ENCODE measurements at places on chromosomes 3 and 15. TPM values are rescaled to one million over a fixed set of nuclear protein-coding genes. Genes with fewer than 3 reads are reported as not detected.

- H3K36me3 ChIP-seq: no peaks in the 10 kb centered on the region
- H3K4me3 ChIP-seq: peak within 1 kb of the TSS; percentile 92
- no peaks in the 10 kb centered on the region for H3K27me3 ChIP-seq
- peak within 1 kb of the TSS; percentile 93 for H3K27ac ChIP-seq
- peak; percentile 61 for DNase-seq
- peaks cover 6% of the 10 kb centered on the region for H3K4me1 ChIP-seq
Measured at GRCh38 chr3:23805633-23806533, at the start of gene UBE2E1. UBE2E1 (plus strand) TSS chr3:23805955; CDS start chr3:23807270, 1,315 bp downstream.

The CAPN3 gene
- total RNA-seq: 5.3 TPM

The ST3GAL6 gene
- 7.1 TPM for total RNA-seq

The XCR1 gene
- total RNA-seq: not detected

The ZBTB20 gene
- total RNA-seq: 189 TPM

DNA sequence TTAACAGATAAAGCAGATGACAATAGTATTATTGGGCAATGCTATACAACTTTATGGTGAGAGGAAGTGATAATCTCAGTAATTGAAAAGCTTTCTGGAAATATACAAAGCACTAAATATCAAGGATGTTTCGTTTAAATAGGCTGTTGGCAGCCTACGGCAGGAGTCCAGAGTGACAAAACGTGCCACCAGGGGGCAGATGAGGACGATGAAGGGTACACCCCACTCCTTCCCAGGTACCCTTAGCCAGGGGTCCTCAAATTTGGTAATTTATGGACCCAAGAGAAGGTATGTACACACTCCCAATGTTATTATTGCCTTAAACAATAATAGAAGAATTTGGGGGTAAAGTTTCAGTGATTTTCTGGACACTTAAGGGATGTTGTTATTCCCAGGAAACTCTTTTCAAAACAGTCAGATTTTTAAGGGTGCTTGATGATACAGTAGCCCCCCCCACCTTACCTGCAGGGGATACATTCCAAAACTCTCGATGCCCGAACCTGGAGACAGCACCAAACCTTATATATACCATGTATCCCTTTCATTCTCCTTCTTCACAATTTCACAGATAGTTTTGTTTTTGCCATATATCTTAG lies 1.4 kb upstream of the MAGEL2 start:
- no peaks in the 10 kb centered on the region for H3K36me3 ChIP-seq
- DNase-seq: peak; percentile 23
- no peak overlapping the region for H3K27ac ChIP-seq
- no peaks in the 10 kb centered on the region for H3K4me1 ChIP-seq
- no peaks in the 10 kb centered on the region for H3K27me3 ChIP-seq
- no peak overlapping the region for H3K4me3 ChIP-seq

DNA sequence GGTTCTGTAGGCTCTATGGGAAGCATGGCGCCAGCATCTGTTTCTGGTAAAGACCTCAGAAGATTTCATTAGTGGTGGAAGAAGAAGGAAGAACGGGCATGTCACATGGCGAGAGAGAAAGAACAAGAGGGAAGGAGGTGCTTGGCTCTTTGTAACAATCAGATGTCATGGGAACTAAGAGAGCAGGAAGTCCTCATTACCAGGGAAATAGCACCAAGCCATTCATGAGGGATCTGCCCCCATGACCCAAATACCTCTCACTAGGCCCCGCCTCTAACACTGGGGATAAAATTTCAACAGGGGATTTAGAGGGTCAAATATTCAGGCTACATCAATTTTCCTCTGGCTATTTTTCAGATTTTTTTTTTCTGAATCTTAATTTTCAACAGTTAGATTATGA lies 954.3 kb downstream of the SQOR start:
- H3K4me3 ChIP-seq: no peak overlapping the region
- H3K27ac ChIP-seq: no peak overlapping the region
- H3K36me3 ChIP-seq: no peaks in the 10 kb centered on the region

DNA sequence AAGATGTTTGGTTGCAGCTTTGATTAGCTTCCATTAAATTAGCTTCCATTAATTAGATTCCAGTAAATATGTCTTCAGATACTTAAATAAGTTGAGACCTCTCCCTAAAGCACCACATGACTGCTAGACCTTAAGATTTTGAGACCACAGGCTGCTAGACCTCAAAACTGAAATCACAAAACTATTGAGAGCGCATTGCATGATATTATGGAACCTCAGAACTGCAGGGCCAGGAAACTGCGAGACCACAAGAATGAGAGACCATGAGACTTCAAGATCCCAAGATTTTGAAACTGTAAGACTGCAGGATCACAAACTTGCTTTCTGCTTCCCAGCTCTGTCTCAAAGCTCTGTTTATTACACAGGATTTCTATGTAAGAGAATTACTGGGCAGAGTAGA lies 87.4 kb downstream of the TRIM42 start:
- H3K27me3 ChIP-seq: no peaks in the 10 kb centered on the region
- no peaks in the 10 kb centered on the region for H3K36me3 ChIP-seq
- no peak overlapping the region for H3K4me3 ChIP-seq
- no peak for DNase-seq
- H3K4me1 ChIP-seq: no peaks in the 10 kb centered on the region

DNA sequence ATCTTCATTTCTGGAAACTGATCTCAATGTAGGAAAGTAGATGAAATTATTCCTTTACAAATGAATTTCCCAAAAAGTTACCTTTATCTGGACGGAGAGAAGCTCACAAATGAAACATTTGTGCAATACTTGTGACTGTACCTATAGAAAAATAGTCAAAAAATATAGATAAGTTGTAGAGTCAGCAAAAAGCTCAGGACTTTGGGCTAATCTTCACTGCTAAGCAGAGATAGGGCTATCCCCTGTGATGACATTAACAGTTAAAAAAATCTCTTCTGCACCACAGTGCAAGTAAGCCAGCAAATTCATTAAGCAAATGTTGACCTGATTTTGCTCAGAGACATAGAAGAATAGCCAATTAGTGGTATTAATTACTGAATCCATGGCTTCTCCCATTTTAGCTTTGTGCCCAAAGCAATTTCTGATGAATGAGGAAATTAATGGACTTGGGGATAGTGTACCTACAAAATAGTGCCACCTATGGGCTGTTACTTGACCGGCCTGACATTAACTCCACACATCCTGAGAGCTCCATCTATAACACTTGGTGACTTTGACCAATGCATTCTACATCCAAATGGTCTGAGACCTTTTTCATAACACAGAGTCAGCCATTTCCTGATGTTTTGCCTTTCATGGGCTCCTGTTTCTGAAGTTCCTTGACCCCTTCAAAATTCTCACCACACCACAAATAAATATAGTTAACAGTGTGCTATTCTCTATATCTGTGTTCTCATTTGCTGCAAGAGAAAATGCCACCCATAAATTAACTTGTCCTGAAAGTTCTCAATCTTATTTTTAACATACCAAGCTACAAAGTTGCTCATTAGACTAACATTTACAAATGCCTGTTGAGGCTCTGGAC lies 105.0 kb downstream of the SSR3 start:
- no peak overlapping the region for H3K4me3 ChIP-seq
- H3K36me3 ChIP-seq: no peaks in the 10 kb centered on the region
- H3K27me3 ChIP-seq: no peaks in the 10 kb centered on the region
- no peak overlapping the region for H3K27ac ChIP-seq
- peak; percentile 10 for DNase-seq
- H3K4me1 ChIP-seq: no peaks in the 10 kb centered on the region

- no peaks in the 10 kb centered on the region for H3K36me3 ChIP-seq
- H3K4me3 ChIP-seq: peak overlapping the region; percentile 62
- H3K27ac ChIP-seq: peak overlapping the region; percentile 62
- H3K4me1 ChIP-seq: no peaks in the 10 kb centered on the region
Measured at GRCh38 chr3:136818191-136818768, 646 bp upstream of the SLC35G2 start.

The TRIM42 gene
- not detected for total RNA-seq

- DNase-seq: no peak
- H3K36me3 ChIP-seq: no peaks in the 10 kb centered on the region
- peaks cover 8% of the 10 kb centered on the region for H3K4me1 ChIP-seq
- H3K27ac ChIP-seq: peak overlapping the region; percentile 79
- peak overlapping the region; percentile 67 for H3K4me3 ChIP-seq
Measured at GRCh38 chr15:89814112-89814742, 425 bp downstream of the ANPEP start.

DNA sequence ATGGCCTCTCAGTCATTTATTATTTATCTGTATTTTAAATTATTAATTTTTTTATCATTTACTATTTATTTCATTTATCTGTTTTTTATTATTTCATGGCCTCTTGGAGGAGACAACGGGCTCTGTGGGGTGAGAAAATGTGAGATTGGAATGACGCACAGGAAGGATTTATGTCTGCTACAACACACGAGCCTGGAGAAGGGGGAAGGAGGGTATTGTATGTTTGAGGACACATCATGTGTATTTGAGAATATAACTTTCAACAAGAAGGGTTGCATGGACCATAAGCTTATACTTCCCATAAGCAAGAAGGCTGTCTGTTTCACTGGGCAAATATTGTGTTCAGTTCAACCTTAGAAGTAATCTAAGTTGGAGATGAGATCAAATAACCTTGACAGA lies 31.7 kb downstream of the LSM3 start:
- no peak overlapping the region for H3K4me3 ChIP-seq
- H3K36me3 ChIP-seq: no peaks in the 10 kb centered on the region
- no peaks in the 10 kb centered on the region for H3K4me1 ChIP-seq
- no peaks in the 10 kb centered on the region for H3K27me3 ChIP-seq
- H3K27ac ChIP-seq: no peak overlapping the region

GRCh38 chr15:40066589-40066988 lies 27.6 kb upstream of the SRP14 start:
- no peak for DNase-seq
- H3K4me1 ChIP-seq: peaks cover 14% of the 10 kb centered on the region
- no peak overlapping the region for H3K4me3 ChIP-seq
- H3K27ac ChIP-seq: no peak overlapping the region
- H3K27me3 ChIP-seq: no peaks in the 10 kb centered on the region
- H3K36me3 ChIP-seq: no peaks in the 10 kb centered on the region

DNA sequence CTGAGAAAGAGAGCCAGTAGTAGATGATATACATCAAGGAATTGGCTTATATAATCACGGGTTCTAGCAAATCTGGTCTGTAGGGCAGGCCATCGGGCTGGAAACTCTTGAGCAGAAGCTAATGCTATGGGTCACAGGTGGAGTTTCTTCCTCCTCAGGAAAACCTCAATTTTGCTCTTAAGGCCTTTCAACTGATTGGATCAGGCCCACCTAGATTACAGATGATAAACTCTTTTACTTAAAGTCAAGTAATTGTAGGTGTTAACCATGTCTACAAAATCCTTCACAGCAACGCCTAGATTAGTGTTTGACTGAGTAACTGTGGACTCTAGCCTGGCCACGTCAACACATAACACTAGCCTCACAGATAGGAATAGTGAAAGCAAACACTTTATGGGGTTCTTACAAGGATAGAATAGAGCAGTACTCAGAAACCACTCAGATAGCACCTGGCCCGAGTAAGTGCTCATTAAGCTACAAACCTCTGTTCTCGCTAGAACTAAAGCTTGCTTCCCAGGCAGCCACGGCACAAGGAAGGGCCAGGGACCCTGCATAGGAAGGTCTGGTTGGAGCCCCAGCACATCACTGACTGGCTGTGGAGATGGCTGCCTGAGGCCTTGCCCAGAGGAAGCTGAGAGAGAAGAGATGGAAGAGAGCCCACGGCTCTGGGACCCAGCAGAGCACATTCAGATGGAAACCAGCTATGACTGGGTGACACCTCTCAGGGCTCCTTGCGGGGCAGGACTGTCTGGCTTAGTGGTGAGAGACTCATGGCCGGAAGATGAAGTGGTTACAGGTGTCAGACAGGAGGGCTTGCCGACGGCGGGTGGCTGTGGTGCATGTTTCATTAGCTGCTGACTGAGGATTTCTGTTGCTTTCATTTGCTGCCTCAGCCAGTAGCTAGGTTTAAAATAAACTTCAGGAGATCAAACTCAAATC lies 202.5 kb upstream of the TLE3 start:
- no peaks in the 10 kb centered on the region for H3K27me3 ChIP-seq
- H3K4me1 ChIP-seq: no peaks in the 10 kb centered on the region
- no peak overlapping the region for H3K4me3 ChIP-seq
- no peak for DNase-seq
- H3K27ac ChIP-seq: no peak overlapping the region

DNA sequence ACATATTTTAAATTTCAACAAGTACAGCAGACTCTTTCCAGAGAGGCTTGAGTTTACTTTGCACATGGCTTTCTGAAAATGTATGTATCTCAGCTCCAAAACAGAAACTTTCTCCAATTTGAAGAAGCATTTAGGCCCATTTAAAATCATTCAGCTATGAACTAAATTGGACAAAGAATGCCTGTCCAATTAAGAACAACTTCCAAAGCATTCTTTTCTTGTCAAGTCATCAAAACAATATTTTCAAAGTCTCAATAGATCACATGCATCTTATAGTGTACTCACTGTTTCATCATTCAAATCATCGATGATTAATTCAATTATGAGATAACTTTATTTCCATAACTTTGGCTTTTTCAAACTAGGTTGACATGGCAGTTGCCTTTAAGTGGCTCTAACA lies 95.2 kb downstream of the KBTBD8 start:
- no peak overlapping the region for H3K4me3 ChIP-seq
- H3K36me3 ChIP-seq: no peaks in the 10 kb centered on the region
- no peak overlapping the region for H3K27ac ChIP-seq
- no peaks in the 10 kb centered on the region for H3K27me3 ChIP-seq
- DNase-seq: no peak
- no peaks in the 10 kb centered on the region for H3K4me1 ChIP-seq

The COLQ gene
- 3.9 TPM for total RNA-seq

The CYFIP1 gene
- total RNA-seq: 97.1 TPM

GRCh38 chr3:118055381-118055780 lies 979.3 kb downstream of the IGSF11 start:
- H3K27ac ChIP-seq: no peak overlapping the region
- no peak for DNase-seq
- no peaks in the 10 kb centered on the region for H3K36me3 ChIP-seq
- H3K4me1 ChIP-seq: no peaks in the 10 kb centered on the region
- no peaks in the 10 kb centered on the region for H3K27me3 ChIP-seq

DNA sequence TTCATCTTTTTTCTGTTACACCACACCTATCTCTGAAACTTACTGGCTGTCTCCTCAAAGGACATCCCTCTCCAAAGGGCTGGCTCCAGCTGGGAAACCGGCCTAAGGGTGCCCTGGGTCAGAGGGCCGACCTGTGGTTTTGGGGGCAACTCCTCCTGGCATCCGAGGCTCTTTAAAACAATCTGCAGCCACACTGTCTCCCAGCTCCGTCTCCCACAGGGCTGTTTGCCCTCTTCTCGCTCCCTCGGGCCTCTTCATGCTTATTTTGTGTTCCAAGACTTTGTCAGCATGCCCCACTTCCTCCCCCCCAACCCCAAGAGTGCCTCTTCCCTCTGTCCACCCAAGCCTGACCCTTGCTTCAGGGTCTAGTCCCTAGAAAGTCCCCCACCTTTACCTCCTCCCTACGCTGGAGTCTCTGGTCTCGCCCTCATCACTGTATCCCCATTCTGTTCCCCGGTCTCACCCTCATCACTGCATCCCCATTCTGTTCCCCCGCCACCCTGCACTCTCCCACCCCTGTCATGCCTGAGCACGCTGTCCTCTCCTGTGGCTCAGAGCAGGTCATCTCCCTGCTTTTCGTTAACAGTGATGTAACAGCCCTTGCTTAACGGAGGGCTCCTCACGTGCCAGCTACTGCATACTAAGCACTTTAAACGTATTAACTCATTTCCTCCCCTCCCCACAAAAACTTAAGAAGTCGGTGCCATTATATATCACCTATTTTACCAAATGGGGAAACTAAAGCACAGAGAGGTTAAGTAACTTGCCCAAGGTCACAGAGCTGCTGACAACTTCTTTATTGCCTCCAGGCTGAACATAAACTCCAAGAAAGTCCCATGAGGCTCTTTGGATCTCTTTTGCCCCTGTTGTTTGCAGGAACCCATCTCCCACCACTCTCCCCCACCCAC lies 1.1 kb upstream of the CSK start:
- no peak overlapping the region for H3K27ac ChIP-seq
- no peak overlapping the region for H3K4me3 ChIP-seq
- no peaks in the 10 kb centered on the region for H3K27me3 ChIP-seq
- no peaks in the 10 kb centered on the region for H3K36me3 ChIP-seq

All from prostate gland (tissue), 2 donors.